ENCODE measurements at places on chromosomes 16 and 17.

GRCh38 chr17:47316311-47316710 lies 7.4 kb upstream of the EFCAB13 start:
- no peak for DNase-seq

GRCh38 chr17:28737770-28738679 lies 5.8 kb upstream of the TRAF4 start:
- no peak for DNase-seq

GRCh38 chr17:15392326-15392741 lies 50.9 kb upstream of the TEKT3 start:
- no peak for DNase-seq

- no peak for DNase-seq
These were observed 32.7 kb downstream of the GAN start for GRCh38 chr16:81347425-81347824.

DNA sequence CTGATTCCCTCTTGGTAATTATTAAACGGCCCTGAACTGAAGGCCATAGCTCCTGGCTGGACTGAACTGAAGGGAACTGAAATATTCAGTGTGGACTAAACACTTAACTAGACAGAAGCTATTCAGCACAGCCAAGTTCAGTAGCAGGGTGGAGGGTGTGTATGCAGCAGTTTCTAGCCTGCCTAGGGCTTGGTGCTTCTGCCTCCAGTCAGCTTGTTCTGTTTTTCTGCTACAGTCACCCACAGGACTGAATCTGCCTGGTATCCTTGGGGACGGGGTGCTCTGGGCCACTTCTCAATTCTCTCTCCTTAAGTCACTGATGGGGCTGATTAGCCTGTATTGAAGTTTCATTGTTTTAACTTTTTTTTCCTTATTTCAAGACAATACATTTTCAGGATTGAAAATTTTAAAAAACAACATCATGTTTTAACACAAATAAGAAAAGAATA lies 77.1 kb downstream of the WWP2 start:
- peak; percentile 87 for DNase-seq

GRCh38 chr17:71942626-71943025 lies 178.2 kb upstream of the SOX9 start:
- peak; percentile 63 for DNase-seq

Measured in pons (tissue), 1 donor.